ENCODE measurements at places on chromosomes 3 and 15.

GRCh38 chr3:150748684-150749047 lies 14.3 kb downstream of the SIAH2 start:
- DNase-seq, result no peak

- no peak for DNase-seq
These were observed 89.3 kb downstream of the SLCO3A1 start for GRCh38 chr15:91942720-91943394.

DNA sequence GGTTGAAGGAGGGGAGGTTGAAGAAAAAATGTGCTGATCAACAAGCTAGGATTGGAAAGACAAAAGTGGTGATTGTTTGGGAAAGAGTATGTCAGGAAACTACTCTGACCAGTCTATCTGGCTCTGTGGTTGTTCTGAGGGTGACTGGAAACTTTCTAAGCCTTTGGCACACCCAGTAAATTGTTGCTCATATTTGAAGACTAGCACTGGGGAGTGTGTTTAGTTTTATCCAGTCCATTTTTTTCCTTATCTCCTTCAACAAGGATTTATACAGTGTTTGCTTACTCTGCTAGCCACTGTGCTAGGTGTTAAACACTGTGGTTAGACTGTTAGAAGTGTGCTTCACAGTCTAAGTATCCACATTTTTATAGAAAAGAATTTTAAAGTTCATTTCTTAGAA lies 28.8 kb downstream of the PPM1L start:
- DNase-seq, result no peak

DNA sequence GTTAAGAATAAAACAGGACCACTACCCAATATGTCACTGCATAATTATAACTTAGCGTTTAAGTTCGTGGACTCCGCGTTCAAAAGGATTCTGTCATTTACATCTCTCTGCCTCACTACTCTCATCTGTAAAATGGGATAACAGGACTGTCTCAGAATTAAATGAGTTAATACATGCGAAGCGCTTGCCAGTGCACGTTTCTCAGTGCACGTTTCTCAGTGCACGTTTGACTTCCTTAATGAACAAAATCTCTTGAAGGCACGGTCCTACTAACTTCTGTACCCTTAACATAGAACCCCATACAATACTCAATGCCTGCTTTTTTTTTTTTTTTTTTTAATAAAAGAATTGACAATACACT lies 499 bp downstream of the RABL3 start:
- no peak for DNase-seq

DNA sequence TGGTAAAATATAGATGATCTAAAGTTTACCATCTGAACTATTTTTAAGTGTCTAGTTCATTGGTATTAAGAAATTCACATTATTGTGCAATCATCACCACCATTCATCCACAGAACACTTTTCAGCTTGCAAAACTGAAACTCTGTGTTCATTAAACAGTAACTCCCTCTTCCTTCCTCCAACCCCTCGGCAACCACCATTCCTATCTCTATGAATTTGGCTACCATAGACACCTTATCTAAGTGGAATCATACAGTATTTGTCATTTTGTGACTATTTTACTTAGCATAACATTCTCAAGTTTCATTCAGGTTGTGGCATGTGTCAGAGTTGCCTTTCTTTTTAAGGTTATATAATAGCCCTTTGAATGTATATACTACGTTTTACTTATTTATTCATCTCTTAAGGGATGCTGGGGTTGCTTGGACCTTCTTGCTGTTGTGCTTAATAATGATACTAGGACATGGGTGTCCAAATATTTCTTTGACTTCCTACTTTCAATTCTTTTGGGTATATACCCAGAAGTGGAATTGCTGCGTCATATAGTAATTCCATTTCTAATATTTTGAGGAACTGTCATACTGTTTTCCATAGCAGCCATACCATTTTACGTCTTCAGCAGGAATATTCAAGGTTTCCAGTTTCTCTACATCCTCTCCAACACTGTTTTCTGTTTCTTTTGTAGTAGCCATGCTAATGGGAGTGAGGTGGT lies 20.9 kb downstream of the KAT2B start:
- no peak for DNase-seq

GRCh38 chr15:47974724-47975123 lies 146.1 kb upstream of the SLC24A5 start:
- no peak for DNase-seq

DNA sequence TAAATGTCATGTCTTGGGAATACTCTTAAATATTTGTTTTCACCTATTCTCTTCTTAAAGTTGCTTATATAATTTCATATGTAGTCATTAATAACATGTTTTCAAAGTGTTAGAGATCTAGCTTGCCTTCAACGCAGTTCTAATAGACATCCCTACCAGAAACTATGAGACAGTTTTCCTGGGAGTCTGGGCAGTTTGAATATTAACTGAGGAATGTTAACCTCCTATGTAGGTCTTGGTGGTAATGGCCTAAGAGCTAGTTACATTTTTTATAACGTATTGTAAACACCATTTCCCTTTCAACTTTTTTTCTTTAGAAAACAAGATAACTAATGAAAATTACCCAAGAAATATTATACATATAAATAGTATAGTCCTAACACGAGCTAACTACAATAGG lies 328.2 kb downstream of the TIGIT start:
- DNase-seq, result no peak

- DNase-seq, result no peak
These were observed 231.4 kb downstream of the CDIN1 start for GRCh38 chr15:36810656-36811449.

- no peak for DNase-seq
These were observed 21.1 kb downstream of the CCPG1 start for GRCh38 chr15:55387027-55387426.

- no peak for DNase-seq
These were observed 1.7 kb downstream of the NMNAT3 start for GRCh38 chr3:139676108-139676507.
